ENCODE measurements at places on chromosomes 16 and 17. TPM values are rescaled to one million over a fixed set of nuclear protein-coding genes. Genes with fewer than 3 reads are reported as not detected.
A peak's percentile ranks its signal among the peaks of the same experiment; 100 is the strongest.

- DNase-seq, result no peak
Observed at GRCh38 chr17:78535273-78536197, 41.7 kb downstream of the DNAH17 start.

DNA sequence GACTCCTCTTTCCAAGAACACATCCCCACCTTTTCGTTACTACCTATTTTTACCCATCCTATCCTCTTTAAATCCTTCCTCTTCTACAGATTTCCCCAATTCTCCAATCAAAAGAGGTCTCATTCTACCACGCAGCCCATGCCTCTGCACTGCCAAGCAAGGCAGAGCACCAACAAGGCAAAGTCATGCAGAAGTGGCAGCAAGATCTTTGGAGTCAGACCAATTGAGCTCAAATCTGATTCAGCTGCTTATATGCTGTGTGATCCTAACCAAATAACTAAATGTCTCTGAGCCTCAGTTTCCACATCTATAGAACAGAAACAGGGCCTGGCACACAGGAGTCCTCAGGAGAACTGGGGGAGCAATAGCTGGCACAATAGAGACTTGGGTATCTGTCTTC lies 41.0 kb downstream of the TOM1L2 start:
- DNase-seq, result no peak

- no peak for DNase-seq
Observed at GRCh38 chr17:64502809-64503208, 3.3 kb downstream of the DDX5 start.

DNA sequence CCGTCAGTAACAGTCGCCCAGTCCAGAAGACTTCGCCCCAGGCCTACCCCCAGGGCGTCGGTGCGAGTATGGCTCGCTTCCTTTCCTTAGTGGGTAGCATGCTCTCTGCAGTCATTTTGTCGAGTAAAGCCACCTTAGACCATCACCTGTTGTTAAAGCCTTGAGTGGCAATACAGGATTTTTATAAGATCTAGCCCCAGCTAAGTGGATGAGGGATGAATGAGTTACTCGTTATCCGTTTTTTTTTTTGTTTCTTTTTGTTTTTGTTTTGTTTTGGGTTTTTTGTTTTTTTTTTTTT lies 322 bp upstream of the KLHL11 start:
- no peak for DNase-seq

DNA sequence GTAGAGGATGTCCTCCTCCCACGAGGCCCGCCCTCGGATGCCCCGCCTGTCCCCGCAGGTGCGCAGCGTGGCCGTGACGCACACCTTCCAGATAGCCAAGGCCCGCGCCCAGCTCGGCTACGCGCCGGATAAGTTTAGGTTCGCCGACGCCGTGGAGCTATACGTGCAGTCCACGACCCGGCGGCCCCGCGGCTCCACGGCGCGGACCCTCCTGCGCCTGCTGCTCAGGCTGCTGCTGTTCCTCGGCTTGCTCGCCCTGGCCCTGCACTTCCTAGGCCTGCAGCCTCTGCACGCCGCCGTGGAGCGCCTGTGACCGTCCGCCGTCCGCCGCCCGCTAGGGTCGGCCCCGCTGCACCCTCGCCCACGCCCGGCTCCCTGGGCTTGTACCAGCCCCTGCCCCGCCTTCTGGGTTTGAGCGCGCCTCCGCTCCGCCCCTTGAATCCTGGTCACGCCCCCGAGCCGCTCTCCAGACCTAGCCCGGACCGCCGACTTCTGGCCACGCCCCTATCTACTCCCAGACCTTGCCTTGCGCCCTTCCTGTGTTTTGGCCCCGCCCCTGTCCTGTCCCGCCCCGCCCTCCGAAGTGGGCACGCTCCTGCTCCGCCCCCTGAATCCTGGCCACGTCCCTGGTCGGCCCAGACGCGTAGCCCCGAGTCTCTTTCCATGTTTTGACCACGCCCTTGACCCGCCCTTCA lies 15.8 kb upstream of the EEF2K start:
- DNase-seq, result peak; percentile 77

DNA sequence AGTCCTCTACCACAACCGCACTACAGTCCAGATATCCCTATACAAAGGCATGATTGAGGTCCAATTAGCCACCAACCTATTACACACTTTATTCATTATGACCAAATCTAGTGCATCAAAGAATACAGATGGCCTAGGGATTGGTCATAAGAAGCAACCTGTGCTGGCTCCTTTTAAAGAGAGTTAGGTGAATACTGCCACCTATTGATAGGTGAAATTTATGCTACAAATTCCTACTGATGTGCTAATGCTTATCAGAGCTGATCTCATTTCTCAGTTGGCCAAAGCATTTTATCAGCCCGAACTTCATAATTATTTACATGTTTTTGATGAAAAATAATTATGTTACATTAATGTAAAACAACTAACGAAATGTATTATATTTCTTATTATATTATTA lies 166.3 kb downstream of the ANKFN1 start:
- no peak for DNase-seq

- no peak for DNase-seq
Observed at GRCh38 chr16:54106057-54106456, 180.5 kb downstream of the IRX3 start.

DNA sequence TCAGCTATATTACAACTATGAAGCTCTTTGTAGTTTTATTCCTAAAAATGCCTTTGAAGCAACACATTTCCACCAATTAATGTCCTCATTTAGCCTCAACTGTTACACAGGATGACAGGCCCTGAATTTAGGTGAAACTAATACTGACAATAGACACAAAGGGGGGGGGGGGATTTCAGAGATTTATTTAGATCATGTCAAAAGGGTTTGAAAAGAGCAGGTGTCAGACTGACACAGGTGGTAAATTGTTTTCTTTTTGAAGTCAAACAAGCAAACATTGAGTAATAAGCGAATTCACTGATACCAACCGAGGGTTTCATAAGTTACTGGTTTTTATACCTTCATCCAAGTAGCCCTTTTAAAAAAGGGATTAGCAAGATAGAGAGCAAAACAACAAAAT lies 40.8 kb downstream of the KANSL1 start:
- DNase-seq, result no peak

DNA sequence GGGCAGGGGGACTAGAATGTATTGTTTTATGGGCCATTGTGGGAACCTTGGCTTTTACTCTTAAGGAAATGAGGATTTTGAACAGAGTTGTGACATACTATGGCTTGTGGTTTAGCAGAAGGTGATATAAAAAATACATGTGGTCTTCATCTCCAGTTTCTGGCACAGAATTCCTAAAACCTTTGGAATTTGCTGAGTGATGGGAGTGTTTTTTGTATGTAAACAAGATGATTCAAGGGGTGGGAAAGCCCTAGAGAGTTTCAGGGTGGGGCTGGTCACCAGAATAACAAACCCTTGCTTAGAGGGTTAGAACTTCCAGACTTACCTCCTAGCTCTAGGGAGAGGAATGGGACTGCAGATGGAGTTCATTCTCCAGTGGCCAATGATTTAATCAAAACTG lies 316.1 kb downstream of the PHKB start:
- DNase-seq, result no peak

DNA sequence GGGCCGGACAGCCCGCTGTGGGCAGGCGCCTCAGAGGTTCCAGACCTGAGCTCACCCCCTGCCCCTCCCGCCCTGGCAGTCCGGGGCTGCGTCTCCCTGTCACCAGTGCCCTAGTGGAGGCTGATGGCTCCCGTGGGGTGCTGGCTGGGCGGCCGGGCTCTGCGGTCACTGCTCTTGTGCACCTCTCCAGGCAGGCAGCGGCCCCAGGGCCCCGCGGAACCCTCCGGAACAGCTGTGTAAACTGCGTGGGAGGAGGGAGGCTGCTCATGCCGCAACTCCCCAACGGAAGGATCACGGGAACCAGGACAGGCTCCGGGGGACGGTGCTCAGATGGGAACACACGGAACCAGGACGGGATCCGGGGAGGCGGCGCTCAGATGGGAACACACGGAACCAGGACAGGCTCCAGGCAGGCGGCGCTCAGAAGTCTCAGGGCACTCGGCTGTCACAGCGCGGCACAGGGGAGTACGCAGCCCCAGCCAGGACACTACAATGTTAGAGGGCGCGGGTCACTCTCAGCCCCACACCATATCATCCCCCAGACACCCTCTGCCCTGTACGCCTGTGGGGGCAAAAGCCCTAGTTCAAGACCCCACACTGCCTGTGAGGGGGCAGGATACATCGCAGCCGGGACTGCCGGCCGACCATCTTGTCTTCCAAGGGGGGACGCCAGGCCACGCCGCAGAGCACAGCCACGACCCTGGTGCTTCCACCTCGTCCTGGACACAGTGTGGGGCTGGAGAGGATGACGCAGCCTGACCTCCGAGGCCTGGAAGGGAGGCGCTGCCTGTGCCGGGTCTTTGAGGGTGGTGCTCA lies 74.0 kb upstream of the GNG13 start:
- DNase-seq, result no peak

DNA sequence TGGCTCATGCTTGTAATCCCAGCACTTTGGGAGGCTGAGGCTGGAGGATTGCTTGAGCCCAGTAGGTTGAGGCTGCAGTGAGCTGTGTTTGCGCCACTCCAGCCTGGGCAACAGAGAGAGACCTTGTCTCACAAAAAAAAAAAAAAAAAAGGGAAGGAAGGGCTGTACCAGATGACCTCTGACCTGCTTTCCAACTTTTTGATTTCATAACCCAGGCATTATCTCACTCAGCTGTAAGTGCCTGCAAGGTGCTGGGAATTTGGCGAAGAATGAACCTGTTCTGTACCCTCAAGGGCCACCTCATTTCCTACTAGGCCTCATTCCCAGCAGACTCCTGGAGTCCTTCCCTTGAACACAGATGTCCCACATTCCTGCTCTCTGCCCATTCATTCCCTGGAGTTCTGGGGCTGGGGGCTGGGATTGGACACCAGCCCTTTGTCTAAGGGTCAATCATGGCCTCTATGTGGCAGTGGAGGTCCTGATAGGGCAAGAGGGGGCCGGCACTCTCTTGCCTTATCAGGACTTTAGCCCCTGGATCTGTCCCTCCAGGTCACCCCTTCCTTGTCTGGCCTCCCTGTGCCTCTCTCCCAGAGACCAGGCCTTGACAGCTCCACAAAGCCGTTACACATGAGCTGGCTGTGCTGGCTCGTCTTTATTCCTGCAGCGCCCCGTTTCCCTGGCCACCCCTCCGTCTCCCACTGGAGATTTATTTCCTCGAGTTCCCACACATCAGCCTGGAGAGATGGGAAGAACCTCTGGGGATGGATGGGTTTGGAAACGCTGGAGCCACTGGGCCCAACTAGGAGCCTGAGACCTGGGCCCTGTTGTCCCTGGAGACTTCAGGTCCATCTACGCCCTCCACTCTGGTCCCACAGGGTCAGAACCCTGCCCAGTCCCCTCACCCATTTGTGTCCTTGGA lies 821 bp upstream of the GFAP start:
- DNase-seq, result no peak

- peak; percentile 62 for DNase-seq
Observed at GRCh38 chr16:84532291-84532724, 27.8 kb upstream of the MEAK7 start.

DNA sequence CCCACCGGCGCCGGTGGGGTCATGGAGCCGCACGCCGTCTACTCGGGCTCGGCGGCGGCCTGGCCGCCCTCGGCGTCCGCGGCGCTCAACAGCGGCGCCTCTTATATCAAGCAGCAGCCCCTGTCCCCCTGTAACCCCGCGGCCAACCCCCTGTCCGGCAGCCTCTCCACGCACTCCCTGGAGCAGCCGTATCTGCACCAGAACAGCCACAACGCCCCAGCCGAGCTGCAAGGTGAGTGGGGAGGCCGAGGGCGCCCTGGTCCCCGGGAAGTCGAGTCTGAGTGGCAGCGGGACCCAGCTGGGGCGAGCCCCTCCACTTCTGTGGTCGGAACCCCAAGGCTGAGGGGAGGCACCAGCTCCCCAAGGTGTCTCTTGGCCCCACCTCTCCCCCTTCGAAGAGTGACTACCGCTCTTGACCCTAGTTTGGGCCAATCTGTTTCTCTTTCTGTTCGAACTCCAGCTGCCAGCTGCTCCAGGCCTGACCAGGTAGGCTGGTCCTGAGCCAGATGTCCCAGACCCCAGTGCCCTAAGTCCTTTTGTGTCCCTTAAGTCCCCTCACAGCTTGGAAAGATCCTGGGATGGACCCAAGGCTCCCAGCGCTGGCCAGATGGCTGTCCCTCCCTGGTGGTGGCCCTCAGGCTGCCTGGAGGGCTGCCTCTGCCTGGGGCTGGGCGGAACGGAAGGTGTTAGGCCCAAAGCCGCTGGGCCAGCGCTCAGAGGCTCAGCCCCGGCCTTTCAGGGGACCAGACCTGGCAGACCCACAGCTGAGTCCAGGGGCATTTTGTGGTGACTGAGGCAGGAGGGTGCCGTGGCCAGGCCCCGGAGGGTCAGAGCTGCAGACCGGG lies 1.2 kb downstream of the FOXF1 start:
- DNase-seq, result no peak

GRCh38 chr17:55564081-55564480 lies 52.8 kb upstream of the SMIM36 start:
- DNase-seq, result no peak

- DNase-seq, result no peak
Observed at GRCh38 chr16:51820176-51820575, 669.1 kb upstream of the SALL1 start.

GRCh38 chr17:7094652-7095019 lies 14.6 kb upstream of the CLEC10A start:
- DNase-seq, result no peak

DNA sequence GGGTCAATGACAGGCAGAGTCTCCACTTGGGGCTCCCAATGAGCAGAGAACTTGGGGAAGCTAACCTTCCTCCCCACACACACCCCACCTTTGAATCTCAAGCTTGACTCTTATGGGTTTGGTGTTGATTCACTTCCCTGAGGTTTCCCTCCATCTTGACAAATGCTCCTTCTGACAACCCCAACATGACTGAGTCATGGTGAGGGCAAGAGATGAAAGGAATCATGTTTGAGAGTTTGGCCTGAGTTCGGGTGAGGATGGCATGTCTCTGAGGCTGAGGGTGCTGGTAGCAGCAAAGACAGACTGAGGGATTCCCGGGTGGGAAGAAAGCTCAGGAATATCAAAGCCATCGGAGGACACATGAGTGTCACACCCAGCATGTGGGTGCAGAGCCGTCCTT lies 18.7 kb downstream of the KRT9 start:
- no peak for DNase-seq

Gene SLC9A5
- total RNA-seq, result 3.2 TPM

Gene ALOX15
- total RNA-seq, result 0.49 TPM

Gene PIMREG
- total RNA-seq, result 1.4 TPM

Gene ITGB4
- total RNA-seq, result 317 TPM

Gene C17orf67
- total RNA-seq, result 5.1 TPM

Gene MYH13
- total RNA-seq, result not detected

Gene KRT222
- 12.7 TPM for total RNA-seq

Gene TMEM256
- 67.5 TPM for total RNA-seq

Gene TEKT1
- total RNA-seq, result not detected

Gene CA4
- total RNA-seq, result 328 TPM

Gene CACNG4
- total RNA-seq, result not detected

Gene DOK4
- 123 TPM for total RNA-seq

Gene NPIPB9
- total RNA-seq, result not detected

Gene CES5A
- 2.2 TPM for total RNA-seq

Gene TM4SF5
- 56.9 TPM for total RNA-seq

Gene NME3
- 129 TPM for total RNA-seq

Gene KCNG4
- not detected for total RNA-seq

Gene SLC6A2
- 0.23 TPM for total RNA-seq

Gene GDPD1
- total RNA-seq, result 6.8 TPM

Gene CDRT15L2
- not detected for total RNA-seq

Gene SMIM5
- total RNA-seq, result 15.5 TPM

Gene UNC13D
- 26.4 TPM for total RNA-seq

Measured in mucosa of gallbladder (tissue), 1 donor.